NCI-H1048 (cell line): ENCODE measurements at places on chromosomes 4 and X.

- DNase-seq: no peak
These were observed 58.1 kb downstream of the PHEX start for GRCh38 chrX:22090181-22090580.

GRCh38 chrX:71367396-71367795, 1.2 kb downstream of the TAF1 start:
- no peak for DNase-seq

GRCh38 chr4:127469959-127470809, 162.6 kb upstream of the INTU start:
- DNase-seq: no peak

GRCh38 chr4:76090241-76090691, 15.8 kb downstream of the ART3 start:
- no peak for DNase-seq

DNA sequence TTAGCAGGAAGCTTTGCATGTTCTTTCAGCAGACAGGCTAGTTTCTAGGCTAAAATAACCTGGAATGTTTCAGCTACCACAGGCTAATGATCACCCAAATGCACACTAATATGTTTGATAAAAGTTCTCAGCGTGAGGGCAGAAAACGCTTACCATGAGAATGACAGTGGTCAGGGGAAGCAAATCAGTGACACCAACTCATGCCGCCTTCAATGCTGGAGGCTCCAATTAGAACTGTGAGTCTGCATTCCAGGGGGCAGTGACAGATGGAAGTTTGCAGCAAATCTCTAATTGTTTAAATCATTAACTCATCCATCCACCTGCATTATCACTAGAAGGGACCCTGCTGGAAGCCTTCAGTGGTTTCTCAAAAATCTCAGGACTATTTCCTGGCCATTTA, 43.2 kb downstream of the ANOS1 start:
- no peak for DNase-seq

DNA sequence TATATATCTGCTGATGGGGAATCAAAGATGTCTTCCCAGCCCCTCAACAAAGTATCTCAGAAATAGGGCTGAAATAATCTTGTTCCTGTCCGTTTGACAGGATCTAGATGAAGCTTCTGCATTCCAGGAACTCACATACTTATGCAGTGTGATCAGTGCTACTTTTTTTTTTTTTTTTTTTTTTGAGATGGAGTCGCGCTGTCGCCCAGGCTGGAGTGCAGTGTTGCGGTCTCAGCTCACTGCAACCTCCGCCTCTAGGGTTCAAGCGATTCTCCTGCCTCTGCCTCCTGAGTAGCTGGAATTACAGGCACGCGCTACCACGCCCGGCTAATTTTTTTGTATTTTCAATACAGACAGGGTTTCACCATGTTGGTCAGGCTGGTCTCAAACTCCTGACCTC, 36.4 kb downstream of the DHX15 start:
- DNase-seq: no peak

DNA sequence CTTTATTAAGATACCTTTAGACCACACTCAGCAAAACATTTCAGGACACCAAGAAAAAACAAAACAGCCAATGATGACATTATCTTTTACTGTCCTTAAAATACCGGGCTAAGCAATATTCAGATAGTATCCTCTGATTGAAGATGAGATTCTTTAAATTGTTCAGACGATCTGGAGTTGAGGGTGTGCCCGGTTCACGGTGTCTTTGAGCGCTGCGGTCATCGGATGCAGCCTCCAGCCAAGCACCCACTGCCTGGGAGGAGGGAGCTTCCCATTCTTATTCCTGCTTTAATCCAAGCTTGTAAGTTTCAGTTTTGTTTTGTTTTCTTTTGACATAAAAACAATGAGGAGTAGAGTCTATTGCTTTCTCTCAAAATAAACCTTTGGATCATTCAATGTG, 14.1 kb downstream of the FAM149A start:
- DNase-seq: no peak

- no peak for DNase-seq
These were observed 46.6 kb upstream of the MAMLD1 start for GRCh38 chrX:150316564-150316963.

DNA sequence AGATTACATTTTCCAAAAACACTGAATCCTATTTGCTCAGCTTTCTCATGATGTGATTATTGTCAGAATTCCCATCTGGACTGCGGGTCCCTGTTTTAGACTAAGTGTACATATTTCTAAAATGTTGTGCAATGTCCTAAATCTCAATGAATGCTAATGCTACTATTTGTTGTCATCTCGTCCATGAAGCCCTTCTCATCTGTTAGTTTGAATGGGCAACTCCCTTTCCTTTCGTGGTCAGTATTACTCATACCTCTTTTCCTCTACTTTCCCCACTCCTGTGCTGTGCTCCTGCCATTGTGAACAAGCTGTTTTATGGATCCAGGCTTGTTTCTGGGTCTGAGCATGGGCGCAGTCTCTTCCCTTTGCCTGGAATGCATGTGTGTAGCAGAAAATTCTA, 91.0 kb downstream of the MID1 start:
- no peak for DNase-seq

DNA sequence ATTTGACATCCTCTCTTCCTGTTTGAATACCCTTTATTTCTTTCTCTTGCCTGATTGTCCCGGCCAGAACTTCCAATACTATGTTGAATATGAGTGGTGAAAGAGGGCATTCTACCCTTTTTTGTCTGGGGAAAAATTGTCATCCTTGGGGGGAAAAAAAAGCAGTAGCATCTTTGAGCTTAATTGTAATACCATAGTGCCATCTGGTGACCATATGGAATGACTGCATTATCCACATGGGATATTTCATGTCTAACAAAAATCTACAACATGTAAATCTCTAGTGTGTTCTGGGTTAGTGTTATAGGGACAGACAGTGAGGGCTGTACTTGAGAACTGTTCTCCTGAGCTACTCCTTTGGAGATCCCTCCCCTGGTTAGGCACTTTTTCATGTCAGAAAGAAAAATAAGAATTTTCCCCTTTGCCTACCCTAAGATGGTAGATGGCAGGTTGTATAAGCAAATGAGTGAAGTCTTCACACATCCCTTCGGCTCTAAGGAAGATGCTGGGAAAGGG, 26.0 kb downstream of the CAPN6 start:
- no peak for DNase-seq

DNA sequence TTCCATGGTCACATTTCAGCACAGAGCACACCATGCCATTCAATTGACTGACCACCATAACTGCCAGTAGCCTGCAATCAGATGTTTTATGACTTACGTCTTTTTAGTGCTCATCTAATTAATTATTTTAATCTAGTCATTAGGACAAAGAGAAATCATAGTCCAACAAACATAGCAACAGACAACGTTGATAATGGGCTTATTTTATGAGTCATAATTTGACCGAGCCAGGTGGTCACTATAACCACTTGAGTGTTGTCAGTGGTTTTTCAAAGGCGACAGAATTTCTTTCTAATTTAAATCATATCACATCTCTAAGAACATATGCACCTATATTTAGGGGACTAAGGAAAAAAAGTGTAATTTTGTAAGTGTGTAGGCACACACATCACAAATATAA, 1.9 kb downstream of the SEC24D start:
- no peak for DNase-seq

GRCh38 chrX:65667503-65668376, at the start of gene MSN:
Gene MSN, plus strand, starts transcription at chrX:65667654. Its CDS starts 188 bp downstream, at chrX:65667842.
- DNase-seq: no peak

DNA sequence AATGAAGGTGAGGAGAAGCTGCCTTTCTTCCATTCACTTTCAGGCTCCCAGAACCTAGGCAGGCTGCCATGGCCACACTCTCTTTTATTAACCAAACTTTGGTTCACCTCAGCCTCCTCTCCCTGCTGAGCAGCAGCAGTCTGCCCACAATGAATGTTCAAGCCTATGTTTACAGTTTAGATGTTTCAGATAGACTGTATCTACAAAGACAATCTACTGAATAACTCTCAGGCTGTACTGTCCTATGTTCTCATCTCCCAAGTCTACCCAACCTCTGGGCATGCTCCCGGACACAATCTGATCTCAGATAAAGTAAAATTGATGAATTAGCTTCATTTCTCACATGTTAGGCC, 59.2 kb upstream of the TMEM164 start:
- DNase-seq: no peak

- DNase-seq: no peak
These were observed 44.6 kb downstream of the ARHGEF9 start for GRCh38 chrX:63740382-63740781.

- no peak for DNase-seq
These were observed 37.3 kb downstream of the TSC22D3 start for GRCh38 chrX:107738272-107738671.

DNA sequence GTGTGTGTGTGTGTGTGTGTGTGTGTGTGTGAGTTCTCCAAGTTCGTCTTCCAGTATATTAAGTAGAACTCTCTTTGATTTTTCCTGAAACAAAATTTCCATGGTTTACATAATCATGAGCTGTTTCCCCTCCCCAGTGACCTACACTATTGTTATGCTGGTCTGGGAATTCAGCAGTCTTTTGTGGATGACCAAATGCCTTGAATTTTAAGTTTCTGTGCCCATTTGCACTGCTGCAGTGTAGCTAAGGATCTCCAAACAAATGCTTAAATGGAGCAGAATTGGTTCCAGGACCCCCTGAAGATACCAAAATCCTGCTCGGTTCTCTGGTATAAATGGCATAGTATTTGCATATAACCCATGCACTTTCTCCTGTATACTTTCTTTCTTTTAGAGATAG, 77.2 kb upstream of the SLC34A2 start:
- no peak for DNase-seq

- DNase-seq: no peak
These were observed 176.8 kb downstream of the LARP7 start for GRCh38 chr4:112813790-112814189.

DNA sequence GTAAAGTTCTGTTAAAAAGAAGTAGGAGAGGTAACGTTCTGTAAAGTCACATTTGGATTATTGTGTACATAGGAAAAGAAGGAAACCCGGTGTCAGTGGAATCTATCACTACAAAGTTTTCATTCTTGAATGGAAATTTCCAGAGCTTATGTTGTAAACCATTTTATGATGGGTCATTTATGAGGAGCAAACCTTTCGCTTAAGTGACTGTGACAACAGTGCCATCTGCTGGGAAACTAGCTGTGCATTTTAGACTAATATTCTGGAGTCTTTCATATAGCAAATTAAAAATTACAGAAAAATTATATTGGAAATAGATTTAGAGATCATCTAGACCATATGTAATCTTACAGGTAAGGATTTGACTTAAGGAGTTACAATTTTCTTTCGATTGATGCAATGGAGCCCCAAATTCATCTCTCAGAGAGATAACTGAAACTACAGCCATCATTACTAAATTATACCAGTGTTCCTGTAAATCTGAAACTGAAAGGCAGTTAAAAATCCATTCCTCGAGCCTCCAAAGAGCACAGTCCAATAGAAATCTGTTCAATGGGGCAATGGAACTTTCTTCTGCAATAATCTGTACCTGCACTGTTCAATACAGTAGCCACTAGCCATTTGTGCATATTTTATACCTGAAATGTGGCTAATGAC, 26.9 kb downstream of the ASB9 start:
- peak; percentile 2 for DNase-seq

GRCh38 chrX:1112321-1112720, 100.1 kb downstream of the CRLF2 start:
- no peak for DNase-seq

DNA sequence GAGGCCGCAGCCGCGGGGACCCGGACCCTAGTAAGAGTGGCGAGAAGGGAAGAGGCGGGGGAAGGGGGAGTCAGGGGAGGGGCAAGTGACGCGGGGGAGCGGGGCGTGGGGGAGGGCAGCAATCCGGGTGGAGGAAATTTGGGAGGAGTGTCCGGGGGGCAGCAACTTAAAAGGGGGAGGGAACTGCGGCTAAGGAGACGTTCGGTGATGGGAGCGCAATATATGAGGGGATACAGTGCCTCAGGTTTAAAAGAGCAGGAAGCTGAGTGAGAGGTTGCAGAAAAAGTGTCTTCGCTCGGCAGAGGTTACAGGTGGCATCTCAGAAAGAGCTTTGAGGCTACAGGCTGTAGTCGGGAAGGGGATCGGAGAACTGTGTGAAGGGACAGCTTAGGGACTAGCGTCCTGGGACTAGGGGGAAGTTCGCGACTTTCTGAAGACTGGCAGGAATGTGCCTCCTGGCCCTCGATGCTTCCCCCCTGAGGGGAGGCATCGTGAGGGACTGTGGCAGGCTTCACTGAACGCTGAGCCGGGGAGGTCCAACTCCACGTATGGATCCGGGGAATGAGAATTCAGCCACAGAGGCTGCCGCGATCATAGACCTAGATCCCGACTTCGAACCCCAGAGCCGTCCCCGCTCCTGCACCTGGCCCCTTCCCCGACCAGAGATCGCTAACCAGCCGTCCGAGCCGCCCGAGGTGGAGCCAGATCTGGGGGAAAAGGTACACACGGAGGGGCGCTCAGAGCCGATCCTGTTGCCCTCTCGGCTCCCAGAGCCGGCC, 519 bp downstream of the FOXO4 start:
- no peak for DNase-seq
